ENCODE measurements at places on chromosomes 1 and 21. TPM values are rescaled to one million over a fixed set of nuclear protein-coding genes. Genes with fewer than 3 reads are reported as not detected.

DNA sequence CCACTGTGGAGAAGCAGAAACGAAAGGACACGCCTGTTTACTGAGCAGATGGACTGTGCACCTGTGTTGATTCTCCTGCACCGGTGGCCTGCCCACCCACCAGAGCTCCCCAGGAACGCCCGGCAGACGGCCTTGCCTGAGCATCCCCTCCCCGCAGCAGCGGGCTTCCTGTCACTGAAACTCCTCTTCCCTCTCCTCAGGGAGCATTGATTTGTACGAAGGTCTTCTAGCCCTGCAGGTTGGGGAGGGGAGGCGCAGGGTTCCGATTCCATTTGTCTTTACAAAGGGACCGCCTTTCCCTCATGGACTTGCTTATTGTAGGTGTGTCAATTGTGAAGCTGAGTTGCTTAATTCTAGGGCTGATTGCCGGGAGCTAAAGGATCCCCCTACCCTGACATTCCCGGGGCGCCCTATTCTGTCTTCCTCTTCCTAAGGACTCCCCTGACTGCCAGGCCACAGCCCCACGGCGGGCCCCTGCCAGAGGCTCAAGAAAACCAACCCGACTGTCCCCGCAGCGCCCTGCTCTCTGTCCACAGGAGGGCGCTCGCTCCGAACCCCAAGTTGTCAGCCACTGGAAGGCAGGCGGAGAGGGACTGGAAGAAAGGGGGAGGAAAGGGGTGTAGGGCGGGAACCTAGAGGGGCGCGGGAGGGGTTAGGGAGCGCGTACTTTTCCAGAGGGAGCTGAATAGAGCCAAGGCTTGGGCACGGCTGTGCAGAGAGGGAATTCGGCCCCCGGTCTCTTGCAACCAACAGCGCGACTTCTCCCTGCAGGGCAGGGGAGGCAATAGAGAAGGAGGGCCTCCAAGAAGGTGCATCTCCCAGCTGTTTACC, 2.8 kb downstream of the S100A6 start:
- DNase-seq, result peak; percentile 61

GRCh38 chr1:204359474-204360255, at the start of gene PLEKHA6:
PLEKHA6 (minus strand) TSS chr1:204359929; CDS start chr1:204273727, 86,202 bp downstream.
- no peak for DNase-seq

- DNase-seq, result peak; percentile 32
These were observed 31.7 kb upstream of the KHDRBS1 start for GRCh38 chr1:31981972-31982371.

GRCh38 chr1:46592823-46593222, 11.2 kb downstream of the MKNK1 start:
- DNase-seq, result no peak

DNA sequence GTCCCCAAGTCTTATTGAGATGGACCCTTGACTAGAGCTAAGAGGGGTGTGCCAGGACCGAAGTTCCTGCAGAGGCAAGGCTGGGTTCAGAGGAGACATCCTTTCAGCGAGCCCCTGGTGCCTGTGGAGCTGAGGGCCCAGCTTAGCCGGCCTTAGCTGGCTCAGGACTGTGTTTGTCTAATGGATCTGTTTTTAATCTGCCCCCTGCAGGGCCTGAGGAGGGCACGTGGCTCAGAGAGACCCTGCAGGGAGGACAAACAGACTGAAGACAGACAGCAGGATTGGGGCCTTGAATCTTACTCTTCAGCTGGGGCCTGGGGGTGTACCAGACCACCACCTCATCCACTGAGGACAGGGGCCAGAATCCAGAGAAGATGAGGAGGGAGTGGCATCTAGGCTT, 1.6 kb downstream of the CRABP2 start:
- no peak for DNase-seq

DNA sequence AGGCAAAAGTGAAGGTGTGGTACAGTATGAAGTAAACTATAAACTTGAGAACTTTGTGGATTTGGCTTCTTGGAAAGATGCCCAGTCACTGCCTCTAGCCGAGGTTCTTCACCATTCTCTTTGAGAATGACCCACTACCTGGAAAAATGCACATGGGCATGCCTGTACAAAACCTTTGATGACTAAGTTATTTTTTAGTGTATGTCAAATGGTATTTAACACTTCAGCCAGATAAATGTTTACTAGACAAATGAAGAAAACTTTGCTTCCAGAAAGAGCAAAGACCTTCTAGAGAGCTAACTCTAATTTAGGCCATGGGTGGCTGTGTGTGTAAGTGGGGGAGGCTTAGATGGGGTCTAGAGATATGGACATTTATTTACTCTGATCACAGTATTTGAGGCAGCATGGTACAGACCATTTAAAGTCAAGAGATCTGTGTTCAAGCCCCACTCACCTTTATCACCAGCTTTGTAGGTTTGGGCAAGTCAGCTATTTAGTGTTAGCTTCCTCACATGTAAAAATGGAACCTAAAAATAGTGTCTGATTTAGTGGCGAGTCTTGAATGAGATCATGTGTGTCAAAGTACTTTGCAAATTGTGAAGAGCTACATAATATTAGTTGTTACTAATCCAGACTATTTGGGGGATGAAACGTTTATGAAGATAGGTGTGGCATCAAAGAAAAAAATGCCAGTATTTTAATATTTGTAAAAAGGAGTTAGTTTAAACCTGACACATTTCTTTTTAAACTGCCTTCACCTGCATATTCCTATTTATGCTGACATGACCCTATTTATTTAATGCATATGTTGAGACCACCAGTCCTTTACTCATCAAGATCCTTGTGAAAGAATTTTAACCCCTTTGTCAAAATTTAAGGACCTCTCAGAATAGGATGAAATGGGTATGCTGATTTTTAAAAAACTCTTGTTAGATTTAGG, 20.2 kb downstream of the NFYC start:
- peak; percentile 92 for DNase-seq

DNA sequence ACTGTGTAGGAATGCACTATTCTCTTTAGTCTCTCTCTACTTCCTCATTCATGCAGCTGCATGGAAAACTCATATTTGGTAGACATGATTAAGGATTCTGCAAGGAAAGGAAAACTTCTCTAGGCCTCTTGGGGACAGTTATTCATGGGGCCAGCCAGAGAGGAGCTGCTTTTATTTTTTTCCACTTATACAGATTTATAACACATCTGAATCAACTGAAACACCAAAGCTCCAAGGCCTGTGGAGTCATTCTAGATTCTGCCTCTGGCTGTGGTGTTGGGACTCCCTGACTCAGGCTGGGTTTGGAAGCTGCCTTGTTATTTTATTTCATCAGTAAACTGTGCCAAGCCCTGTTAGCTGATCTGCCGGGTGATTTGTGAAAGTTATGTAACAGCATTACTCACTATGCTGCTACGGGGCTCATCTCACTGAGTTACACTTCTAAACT, 83.9 kb upstream of the EDEM3 start:
- DNase-seq, result peak; percentile 94

- peak; percentile 9 for DNase-seq
These were observed 37.9 kb downstream of the GABPA start for GRCh38 chr21:25772686-25773085.

- DNase-seq, result no peak
These were observed 22.0 kb downstream of the NSL1 start for GRCh38 chr1:212769459-212770167.

- DNase-seq, result peak; percentile 38
These were observed 163.7 kb downstream of the LTN1 start for GRCh38 chr21:28828981-28829380.

GRCh38 chr1:36737038-36737555, 254.4 kb upstream of the CSF3R start:
- no peak for DNase-seq

DNA sequence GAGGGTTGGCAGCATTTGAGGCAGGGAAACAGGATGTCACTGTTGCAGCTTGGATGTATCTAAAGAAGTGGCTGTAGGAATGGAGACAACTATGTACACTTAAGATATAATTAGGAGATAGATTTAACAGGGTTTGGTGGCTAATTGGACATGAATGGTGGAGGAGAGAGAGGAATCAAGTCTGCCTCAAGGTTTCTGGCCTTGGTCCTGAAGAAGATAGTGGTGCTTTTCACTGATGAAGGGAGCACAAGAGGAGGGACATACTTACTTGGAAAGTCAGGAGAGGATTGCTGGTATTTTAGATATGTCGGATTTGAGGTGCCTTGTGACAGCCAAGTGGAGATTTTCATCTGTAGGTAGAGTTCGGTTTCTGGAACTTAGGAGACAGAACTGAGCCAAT, 123.9 kb downstream of the ST6GALNAC3 start:
- no peak for DNase-seq

DNA sequence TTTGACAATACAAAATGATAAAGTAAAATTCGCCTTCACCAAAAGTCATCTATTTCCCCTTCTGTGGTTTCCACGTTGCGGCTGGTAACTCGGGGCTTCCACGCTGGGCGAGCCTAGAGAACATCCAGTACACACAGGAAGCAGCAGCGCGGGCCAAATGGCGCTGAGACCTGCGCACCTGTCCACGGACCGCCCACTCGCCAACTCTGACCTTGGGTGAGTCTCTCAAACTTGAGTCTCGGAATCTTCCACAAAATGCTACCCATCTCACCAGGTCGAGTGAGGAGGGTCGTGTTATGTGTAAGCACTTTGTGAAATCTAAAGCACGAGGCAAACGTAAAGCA, 820 bp upstream of the TTF2 start:
- peak; percentile 21 for DNase-seq

DNA sequence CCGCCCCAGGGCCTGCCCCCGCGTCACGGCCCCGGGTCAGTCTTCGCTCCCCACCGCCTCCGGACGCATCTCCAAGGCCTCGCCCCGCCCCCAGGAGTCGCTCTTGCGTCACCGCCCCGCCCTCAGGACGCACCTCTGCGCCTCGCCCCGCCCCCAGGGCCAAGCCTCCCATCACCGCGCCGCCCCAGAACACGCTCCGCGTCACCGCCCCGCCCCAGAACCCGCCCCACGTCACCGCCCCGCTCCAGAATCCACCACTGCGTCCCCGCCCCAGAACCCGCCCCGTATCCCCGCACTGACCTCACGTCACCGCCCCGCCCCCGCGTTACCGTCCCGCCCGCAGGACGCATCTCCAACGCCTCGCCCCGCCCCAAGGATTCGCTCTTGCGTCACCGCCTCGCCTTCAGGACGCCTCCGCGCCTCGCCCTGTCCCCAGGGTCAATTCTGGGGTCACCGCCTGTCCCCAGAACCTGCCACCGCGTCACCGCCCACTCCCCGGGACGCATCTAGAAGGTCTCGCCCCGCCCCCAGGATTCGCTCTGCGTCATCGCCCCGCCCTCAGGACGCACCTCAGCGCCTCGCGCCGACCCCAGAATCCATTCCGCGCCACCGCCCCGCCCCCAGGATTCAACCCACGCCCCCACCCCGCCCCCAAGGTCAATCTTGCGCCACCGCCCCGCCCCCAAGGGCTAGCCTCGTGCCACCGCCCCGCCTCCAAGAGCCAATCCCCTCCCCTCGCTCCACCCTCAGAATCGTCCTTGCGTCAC, 451 bp upstream of the CASP9 start:
- DNase-seq, result peak; percentile 82

- DNase-seq, result peak; percentile 61
These were observed 71.8 kb downstream of the CD58 start for GRCh38 chr1:116498789-116499628.

GRCh38 chr1:185560760-185561159, 173.4 kb upstream of the HMCN1 start:
- DNase-seq, result no peak

DNA sequence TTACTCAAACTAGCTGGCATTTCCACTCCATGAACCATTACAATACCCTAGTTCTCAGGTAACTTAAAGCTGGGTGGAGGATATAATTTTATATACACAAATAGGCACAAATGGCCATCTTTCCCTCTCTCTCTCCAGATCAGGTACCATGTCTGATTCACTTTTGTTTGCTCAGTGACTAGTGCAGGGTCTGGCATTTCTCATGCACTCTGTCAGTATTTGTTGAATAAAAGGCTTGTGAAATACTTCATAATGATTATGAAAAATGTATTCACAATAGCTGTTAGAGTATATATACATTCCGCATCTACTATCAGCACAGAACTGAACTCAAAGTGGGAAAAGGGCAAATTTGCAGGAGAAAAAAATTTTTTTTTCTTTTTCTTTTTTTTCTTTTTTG, 510.2 kb upstream of the USP24 start:
- DNase-seq, result no peak

GRCh38 chr1:172704001-172704400, 45.1 kb downstream of the FASLG start:
- no peak for DNase-seq

DNA sequence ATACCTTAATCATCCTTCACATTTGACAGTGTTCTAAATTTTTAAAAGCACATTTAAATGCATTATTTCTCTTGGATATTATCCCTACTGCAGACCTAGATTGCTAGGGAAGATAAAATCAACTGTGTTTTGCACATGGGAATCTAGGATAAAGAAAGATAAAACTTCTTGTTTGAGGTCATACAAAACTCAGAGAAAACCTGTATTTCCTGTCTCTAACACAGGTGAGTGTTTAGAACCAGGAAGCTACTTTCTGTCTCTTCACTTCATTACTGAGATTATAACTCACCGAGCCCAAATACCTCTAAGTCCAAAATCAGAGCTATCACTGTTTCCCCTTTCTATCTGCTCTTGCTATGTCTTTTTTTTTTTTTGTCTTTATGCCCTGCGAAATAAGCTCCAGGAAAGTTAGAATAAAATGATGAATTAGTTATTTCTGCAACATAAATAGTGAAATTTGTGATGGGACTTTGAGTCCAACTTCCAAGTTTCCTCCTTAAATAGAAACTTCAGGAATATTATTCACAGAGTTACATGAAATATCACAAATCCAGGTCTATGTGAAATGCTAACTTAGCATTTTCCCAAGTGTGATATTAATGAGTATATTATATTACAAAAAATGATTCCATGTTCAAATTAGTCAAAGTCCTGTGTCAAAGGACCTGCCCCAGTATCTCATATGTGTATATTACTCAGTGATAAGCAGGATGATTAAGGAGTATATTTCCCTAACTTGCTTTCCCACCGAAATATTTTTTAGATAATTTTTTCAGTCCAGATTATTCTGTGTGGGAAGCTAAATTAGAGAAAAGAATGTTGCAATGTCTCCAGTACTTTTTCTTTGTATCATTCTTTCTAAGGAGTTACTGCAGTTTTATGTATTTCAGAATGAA, 226.4 kb downstream of the PLA2G4A start:
- no peak for DNase-seq

CPLANE2 gene
- 10.8 TPM for total RNA-seq

AGBL4 gene
- total RNA-seq, result 0.45 TPM

GRIK1 gene
- not detected for total RNA-seq

SPAG17 gene
- 14.6 TPM for total RNA-seq

DEPDC1 gene
- total RNA-seq, result 0.85 TPM

FAM177B gene
- not detected for total RNA-seq

COL8A2 gene
- 0.69 TPM for total RNA-seq

PYHIN1 gene
- total RNA-seq, result not detected

RXFP4 gene
- total RNA-seq, result not detected

OPRD1 gene
- total RNA-seq, result not detected

NKAIN1 gene
- total RNA-seq, result not detected

ADGRL4 gene
- 10.9 TPM for total RNA-seq

Data from renal cortical epithelial cell (primary cell).